ENCODE measurements at places on chromosomes 3 and 15. TPM values are rescaled to one million over a fixed set of nuclear protein-coding genes. Genes with fewer than 3 reads are reported as not detected.

ABHD17C gene
- 2.6 TPM for total RNA-seq

GP5 gene
- not detected for total RNA-seq

RPL39L gene
- 0.32 TPM for total RNA-seq

SPTBN5 gene
- total RNA-seq: 0.37 TPM

DAZL gene
- not detected for total RNA-seq

GOLGA8G gene
- not detected for total RNA-seq

KIF9 gene
- 5.9 TPM for total RNA-seq

TIMP4 gene
- total RNA-seq: 21.3 TPM

CHRFAM7A gene
- 0.13 TPM for total RNA-seq

KIAA1143 gene
- total RNA-seq: 27.8 TPM

ESYT3 gene
- 4.5 TPM for total RNA-seq

DNA sequence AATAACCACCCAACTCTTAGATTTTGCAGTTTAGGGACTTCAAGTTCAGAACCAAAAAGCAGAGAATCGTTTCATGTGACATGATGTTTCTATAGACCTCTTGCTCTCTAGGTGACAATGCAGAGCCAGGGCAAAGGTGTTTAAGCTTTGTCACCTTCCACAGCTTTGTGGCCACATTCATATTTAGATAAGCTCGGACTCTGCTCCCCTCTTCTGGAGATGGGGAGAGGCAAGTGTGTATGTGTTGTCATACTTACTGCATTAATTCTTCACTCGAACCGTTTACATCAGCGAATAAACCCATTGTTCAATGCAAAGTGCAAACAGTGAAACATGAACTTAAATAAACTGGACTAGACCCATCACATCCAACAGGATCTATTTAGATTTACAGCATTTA is 33.2 kb downstream of the ST3GAL6 start:
- no peak for DNase-seq

DNA sequence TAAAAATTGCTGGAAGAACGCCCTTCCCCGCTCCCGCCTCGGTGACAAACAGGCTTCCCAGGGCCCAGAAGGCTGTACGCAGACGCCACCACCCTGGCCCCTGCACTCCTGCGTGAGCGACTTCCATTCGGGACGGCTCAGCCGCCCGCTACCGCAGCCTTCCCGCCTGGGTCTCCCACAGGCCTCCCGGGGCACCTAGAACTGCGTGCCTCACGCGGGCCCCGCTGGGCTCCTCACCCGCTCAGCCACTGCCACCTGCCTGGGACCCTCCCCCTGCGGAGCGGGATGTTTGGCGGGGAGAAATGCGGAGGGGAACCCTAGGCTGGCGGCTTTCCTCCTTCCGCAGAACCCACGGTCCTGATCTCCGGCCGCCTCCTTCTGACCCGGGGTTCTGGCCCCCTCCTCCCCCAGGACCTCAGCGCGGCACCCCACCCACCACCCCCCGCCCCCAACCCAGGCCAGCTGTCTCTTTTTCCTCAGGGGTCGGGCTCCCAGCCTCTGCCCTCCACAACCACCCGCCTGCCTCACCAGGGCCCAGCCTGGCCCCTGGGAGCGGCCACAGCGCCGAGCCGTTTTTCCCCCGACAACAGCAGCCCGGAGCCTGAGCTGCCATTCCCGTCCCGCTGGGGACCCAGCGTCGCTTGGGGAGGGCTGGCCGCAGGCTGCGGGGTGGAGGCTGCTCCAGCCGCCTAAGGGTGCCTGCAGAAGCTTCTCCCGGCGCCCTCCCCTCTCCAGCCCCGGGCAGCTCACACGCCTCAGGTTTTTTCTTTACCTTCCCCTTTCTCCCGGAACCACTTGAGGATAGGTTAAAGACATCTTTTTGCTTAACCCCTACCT is 27.6 kb upstream of the RAB7A start:
- peak; percentile 48 for DNase-seq

- no peak for DNase-seq
These were observed 22.4 kb upstream of the MTHFS start for GRCh38 chr15:79919090-79919748.

DNA sequence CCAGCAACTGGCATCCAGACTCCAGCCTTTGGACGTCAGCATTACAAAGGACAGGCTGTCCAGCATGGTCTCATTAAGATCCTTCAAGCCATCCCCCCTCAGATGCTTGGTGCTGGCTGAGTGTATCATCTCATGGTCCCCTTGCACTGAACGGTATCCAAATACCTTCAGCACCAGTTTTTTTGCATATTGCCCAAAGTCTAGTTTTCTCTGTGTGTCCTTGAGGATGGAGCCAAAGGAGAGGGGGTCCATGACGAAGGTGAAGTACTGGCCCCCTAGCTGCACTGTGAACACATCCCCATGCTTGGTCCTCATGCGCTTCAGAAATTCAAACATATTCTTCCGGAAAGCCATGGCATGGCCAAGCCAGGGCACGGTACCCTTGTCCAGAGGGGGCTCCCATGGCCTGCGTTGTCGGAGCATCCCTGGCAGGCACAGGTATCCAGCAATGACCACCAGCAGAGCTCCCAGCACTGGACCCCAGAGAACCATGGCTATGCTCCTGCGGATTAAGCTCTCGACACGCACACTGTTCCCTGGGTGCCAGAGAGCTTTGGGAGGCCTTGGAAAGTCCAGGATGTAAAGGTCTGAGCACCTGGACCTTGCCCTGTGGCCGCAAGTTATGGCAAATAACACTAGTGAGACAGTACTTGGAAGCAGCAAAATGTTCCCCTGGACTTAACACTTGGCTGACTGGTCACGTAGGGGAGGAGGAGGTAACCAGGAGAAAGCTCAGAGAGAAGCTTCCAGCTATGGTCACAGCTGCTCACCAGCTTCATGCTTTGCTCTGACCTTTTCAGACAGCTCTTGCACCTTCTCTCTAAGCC is at the start of gene CYP8B1:
CYP8B1 (minus strand) TSS at position 555 of the 827 bp plus-strand sequence; CDS start at position 492, 63 bp downstream.
- DNase-seq: no peak

- DNase-seq: no peak
These were observed 27.2 kb downstream of the PLSCR4 start for GRCh38 chr3:146223401-146224373.

- no peak for DNase-seq
These were observed 101.3 kb upstream of the P2RY1 start for GRCh38 chr3:152733584-152734119.

DNA sequence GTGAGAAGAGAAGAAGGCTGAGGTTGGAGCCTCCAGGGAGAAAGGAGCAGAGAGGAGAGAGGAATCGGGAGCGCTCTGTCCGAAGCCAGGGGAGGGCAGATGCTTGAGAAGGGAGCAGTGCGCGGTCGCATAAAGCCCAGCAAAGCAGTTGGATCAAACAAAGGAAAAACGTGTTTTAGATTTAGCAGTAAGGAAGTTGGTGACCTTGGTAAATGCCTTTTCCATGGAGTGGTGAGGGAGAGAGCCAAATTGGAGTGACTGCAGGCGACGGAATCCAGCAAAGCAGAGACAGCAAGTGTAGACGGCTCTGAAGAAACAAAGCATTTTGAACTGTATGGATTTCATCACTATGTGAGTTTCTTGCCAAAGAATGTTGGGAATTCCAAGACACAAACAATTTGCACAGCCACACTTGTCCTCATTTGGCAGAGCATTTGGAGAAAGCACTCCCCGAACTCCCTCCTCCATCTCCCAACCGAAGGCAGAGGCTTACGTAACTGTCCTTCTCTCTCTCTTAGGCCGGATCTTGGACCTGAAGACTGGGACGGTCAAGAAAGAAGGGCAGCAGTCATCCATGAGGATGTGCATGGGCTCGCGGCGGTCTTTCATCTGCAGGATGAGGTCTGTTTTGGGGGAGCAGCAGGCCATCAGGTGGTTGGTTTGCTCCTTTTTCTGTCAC is 103.6 kb downstream of the ARNT2 start:
- DNase-seq: no peak

GRCh38 chr15:61598655-61599054 is 369.6 kb upstream of the RORA start:
- DNase-seq: no peak

DNA sequence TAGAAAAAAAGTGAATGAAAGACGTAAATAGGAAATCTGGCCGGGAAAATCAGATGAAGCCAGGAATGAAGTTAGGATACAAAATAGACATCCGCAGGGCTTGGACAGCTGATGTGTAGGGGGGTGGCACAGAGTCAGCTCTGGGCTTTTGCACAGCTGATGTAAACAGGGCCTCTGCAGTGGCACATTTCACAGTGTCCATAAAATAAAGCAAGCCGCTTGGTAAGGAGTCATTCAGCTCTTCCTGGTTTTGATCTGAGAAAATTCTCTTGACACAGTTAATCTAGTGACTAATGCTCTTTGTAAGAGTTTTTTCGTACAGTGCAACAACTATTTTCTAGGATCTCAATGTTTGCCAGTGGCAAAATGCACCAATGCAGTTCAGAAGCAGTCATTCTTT is 153.3 kb downstream of the USP13 start:
- DNase-seq: no peak

- no peak for DNase-seq
These were observed 53.2 kb downstream of the STAC start for GRCh38 chr3:36433511-36433910.

GRCh38 chr15:44160796-44161195 is 34.3 kb downstream of the FRMD5 start:
- no peak for DNase-seq

GRCh38 chr3:156661155-156661554 is 13.2 kb upstream of the TIPARP start:
- no peak for DNase-seq

- DNase-seq: peak; percentile 75
These were observed 91.3 kb downstream of the TMEM266 start for GRCh38 chr15:76150971-76151598.

All from psoas muscle (tissue), 8 donors.